ENCODE measurements at places on chromosomes 11 and 22.

- DNase-seq: no peak
These were observed 530.3 kb upstream of the FAT3 start for GRCh38 chr11:91694331-91694730.

GRCh38 chr22:33542153-33542552 lies 378.1 kb downstream of the LARGE1 start:
- no peak for DNase-seq

DNA sequence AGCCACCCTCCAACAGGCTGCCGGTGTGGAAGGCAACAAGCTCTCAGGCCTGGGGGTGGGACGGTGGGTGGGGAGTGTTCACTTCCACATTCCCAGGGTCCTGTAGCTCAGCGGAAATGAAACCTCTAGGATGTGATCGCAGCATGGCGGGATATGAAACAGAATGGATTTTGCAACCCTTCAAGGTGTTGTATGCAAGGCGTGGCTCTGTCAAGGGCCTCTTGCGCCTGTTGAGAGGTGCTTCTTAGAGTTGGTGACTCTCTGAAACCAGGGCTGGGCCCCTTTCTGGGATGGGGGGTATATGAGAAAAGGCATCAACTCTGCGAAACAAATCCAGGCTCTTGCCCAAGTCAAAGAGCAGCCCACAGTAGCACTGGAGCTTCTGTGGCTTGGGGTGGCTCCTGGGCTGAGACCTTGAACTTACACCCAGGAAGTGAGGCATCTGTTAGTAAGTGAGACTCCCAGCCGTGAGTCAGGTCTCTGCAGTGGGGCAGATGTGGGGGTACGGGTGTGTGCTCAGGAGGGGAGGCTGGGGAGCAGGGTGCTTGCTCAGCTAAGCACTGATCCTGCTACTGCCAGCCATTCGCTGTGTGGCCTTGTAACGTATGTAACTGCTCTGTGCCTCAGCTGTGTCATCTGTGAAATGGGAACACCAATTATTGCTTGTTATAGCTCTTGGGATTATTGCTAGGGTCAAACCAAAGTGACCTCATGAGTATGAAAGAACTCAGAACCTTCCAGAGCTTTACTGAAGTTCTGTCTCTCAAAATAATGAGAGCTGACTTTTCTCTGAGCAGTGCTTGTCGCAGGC lies 28.3 kb downstream of the NECTIN1 start:
- DNase-seq: peak; percentile 26

- DNase-seq: peak; percentile 53
These were observed 38.7 kb upstream of the RCN1 start for GRCh38 chr11:32052215-32052614.

DNA sequence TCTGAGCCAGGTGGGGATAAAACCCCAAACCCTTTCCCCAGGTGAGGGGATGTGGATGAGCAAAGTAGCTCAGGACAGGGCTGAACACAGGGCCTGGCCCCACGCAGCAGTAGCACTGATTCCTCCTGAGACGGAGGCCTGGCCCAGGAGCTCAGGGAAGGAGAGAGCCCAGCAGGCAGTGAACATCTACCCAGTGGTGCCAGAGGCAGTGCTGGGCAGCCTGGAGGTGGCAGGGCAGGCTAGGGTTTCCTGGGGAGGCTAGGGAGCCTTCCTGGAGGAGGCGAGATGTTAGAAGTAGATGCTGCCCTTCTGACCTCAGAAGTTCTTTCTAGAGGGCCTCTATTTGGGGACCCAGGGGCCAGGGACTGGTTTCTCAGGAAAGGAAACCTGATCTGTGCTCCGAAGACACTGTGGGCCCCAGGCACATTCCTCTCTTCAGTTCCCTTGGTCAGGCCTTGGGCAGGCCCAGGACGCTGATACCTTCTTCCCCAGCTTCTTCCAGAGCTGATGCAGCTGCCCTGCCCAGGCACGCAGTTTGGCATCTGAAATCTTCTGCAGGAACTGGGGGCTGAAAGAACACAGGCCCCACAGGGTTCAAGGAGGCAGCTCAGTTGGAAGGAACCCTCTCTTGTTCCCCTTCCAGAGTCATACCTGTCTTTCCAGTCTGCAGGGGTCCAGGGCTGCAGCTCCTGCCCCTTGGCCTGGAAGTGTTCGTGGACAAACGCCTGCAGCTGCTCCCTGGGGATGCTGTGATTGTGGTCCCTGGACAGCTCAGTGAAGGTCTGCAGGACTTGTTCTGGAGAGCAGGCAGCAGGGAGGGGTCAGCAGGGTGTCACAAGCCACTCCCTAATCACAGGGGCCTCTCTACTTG lies 16.8 kb downstream of the TREH start:
- DNase-seq: no peak

- peak; percentile 85 for DNase-seq
These were observed 30.2 kb downstream of the SBF1 start for GRCh38 chr22:50444663-50445062.

GRCh38 chr11:64637334-64638017 lies 46.5 kb downstream of the SLC22A12 start:
- no peak for DNase-seq

All from iris pigment epithelial cell (primary cell).